ENCODE measurements at places on chromosomes 13 and 19.
A peak's percentile ranks its signal among the peaks of the same experiment; 100 is the strongest.

- DNase-seq, result no peak
Observed at GRCh38 chr19:892243-892893, 619 bp downstream of the MED16 start.

DNA sequence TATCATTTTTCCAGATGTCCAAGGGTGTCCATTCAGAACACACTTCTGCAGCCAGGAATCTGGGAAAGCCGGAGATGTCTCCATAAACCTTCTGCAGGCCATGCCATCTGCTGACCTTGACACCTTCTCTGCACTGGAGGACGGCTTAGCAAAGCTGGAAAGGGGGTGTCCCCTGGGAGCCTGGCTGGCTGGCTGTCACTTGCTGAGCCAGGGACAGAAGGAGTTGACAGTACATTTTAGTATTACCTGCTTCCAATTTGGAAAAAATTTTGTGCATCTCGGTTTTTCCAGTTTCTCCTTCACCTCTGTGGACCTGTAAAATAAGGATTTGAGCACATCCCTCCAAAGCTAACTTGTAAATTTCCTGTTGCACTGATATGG lies 8.1 kb upstream of the CHST8 start:
- no peak for DNase-seq

GRCh38 chr13:46542833-46543232 lies 10.1 kb upstream of the LRCH1 start:
- DNase-seq, result no peak

DNA sequence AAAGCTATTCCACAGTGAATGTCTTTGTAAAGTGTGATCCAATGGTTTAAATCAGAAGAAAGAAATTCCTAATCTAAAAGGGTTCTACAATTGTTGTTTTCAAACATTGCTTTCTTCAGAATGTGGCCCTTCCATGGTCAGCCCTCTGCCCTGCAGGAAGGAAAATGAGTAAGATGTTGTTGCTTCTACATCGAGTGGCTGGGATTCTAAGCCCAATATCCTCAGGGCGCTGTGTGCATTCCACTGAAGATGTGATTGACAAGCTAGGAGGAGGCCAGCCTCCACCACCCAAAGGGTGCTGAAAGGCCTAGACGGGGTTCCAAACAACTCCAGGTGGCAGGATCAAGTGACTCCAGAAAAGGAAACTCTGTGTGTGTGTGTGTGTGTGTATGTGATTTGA lies 316.9 kb upstream of the TSHZ3 start:
- DNase-seq, result no peak

DNA sequence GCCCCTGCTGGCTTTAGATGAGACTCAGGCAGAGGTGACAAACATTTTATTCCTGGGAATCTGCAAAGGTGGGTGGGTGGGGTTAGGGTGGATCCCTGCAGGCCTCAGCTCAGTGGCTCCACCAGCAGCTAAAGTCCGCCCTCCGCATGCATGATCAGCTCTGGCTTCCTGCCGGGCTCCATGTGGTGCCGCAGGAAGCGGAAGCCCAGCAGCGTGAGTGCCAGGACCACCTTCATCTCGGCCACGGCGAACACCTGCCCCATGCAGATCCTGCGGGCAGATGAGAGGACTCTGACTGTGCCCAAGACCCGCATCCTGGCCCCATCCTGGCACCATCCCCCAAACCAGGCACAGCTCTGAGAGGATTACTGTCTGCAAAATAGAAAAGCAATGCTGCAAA lies 26.3 kb downstream of the CYP4F2 start:
- DNase-seq, result no peak

DNA sequence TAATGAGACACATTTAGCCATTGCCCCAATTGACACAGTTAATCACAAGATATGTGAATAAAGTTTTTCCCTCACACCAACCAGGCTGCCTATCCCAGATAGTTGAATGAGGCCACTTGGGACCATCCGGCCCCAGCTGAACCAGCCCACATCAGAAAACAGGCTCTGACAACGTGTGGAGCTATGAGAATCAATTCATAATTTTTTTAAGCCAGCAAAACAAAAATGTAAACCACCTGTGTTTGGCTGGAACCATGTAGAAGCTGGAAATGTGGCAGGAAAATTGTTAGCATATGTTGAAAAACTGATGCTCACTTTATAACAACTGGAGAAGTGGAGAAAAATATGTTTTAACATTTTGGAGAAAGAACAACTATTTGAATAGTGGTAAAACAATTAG lies 1161.3 kb downstream of the SLITRK1 start:
- DNase-seq, result no peak

- no peak for DNase-seq
Observed at GRCh38 chr19:49514151-49514550, 1.7 kb downstream of the FCGRT start.

GRCh38 chr19:3923096-3923758 lies 9.6 kb upstream of the NMRK2 start:
- DNase-seq, result no peak

DNA sequence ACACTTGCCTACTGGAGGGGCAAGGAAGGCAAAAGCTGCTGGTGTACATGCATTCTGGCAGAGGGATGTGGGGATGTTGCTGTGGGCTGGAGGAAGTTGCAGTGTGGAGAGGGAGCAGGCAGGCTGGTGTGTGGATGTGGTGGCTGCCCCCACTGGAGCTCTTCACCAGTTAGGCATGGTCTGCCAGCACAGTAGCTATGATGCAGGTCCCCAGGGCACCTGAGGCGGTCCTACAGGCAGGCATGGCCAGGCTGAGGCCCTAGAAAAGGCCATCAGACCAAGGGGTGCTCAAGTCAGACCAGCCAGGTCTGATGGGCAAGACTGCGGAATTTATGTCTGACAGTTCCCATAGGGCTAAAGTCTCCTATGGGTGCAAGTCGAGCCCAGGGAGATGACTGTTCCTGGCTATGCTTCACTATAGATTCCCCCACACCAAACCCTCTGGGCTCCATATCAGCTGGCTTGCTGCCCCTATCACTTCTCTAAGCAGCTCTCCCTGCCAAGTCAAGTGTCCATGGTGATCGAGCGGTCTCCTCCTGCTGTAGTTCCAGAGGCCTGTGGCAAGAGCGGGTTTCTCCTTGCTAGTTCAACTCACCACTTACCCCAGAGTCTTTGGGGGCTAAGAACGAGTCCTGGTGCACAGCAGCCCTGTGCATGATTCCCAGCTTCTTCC lies 473.1 kb downstream of the TDRD3 start:
- no peak for DNase-seq

DNA sequence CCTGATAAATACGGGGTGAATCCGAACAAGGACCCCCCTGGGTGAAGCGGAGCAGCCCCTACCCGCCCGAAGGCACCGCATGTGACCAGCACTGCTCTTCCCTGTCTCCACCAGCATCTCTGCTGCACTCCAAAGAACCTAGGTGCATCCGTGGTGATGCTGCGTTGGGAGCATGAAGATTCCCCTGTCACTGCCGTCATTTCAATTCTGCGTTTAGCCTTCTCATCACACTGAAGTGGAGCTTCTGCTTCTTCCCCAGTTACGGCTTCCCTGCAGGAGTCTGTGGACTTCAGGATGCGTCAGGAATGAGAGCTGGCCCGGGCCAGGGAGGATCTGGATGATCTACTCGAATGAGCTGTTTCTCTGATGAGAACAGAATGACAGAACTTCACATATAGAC lies 47.9 kb downstream of the SPACA7 start:
- DNase-seq, result no peak

GRCh38 chr13:35603593-35604285 lies 127.2 kb upstream of the MAB21L1 start:
- DNase-seq, result no peak

- DNase-seq, result no peak
Observed at GRCh38 chr13:98485561-98485960, 91.3 kb downstream of the STK24 start.

GRCh38 chr13:64088491-64088890 lies 2672.8 kb upstream of the PCDH20 start:
- DNase-seq, result no peak

DNA sequence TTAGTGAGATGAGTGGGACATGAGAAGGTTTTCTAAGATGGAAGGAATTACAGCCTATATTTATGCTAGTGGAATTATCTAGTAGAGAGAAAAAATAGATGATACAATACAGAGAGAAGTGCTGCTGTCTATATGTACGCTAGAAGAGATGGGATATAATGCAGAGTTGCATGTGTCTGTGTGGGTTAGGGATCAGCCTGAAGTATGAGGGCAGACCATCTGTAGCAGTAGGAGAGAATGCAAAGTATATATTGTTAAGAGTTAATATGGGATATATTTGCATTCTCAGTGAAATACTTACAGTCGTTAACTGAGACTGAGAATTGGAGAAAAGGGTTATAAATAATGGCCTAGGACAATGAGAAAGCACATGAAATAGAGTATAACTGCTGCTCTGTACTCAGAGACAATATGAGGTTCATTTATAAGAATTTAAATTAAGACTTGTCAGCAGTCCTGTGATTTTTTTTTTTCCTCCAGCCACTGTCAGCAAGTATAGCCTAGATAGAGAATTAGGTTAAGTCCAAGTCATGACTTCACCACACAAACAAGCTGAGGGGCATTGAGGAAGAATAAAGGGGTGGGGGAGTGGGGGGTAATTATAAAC lies 77.8 kb downstream of the SLITRK1 start:
- no peak for DNase-seq

- no peak for DNase-seq
Observed at GRCh38 chr13:43268632-43269031, 245.2 kb downstream of the DNAJC15 start.

DNA sequence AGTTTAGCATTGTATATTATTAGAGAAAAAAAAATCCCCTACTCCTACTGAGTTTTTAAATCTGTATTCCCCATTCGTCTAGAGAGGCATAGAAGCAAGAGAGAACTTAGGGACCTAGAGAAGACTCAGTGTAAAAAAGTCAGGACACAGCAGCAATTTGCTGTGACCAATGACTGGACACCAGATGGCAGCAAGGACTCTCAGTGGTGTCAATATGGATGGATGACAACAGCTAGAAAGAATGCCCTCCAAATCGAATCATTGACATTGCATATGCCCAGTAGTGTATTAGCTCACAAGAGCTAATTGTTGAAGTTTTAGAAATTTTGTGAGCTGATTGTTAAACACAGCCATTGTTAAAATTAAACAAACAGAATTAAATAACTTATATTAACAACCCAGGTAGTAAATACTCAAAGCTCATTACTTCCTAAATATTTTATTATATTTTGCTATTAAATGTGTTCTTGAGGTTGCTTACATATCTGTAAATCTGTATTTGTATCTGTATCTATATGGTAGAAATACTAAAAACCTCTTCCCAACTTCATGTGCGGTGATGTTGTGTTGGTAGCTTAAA lies 43.9 kb downstream of the SIAH3 start:
- DNase-seq, result peak; percentile 6

- peak; percentile 40 for DNase-seq
Observed at GRCh38 chr19:47351548-47351947, 2.4 kb downstream of the DHX34 start.

- no peak for DNase-seq
Observed at GRCh38 chr13:84137292-84137691, 255.0 kb upstream of the SLITRK1 start.

DNA sequence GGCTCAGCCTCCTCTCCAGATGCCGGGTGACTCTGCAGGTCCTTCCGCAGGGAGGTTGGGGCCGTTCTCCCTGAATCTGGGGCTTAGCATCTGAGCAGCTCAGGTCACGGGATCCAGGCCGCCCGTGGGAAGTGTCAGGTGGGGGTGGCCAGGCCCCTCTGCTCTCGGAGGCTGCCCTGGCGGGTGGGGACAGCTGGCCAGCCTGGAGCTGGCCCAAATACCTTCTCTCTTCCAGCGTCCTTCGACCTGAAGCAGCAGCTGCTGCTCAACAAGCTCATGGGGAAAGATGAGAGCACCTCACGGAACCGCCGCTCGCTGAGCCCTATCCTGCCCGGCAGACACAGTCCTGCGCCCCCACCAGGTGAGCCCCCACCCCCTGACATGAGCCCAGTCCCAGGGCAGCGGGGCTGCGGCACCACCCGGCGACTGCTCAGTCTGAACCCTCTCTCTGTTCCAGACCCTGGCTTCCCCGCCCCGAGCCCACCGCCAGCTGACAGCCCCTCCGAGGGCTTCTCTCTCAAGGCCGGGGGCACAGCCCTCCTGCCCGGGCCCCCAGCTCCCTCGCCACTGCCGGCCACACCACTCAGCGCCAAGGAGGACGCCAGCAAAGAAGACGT lies 19.1 kb downstream of the PEX11G start:
- DNase-seq, result no peak

DNA sequence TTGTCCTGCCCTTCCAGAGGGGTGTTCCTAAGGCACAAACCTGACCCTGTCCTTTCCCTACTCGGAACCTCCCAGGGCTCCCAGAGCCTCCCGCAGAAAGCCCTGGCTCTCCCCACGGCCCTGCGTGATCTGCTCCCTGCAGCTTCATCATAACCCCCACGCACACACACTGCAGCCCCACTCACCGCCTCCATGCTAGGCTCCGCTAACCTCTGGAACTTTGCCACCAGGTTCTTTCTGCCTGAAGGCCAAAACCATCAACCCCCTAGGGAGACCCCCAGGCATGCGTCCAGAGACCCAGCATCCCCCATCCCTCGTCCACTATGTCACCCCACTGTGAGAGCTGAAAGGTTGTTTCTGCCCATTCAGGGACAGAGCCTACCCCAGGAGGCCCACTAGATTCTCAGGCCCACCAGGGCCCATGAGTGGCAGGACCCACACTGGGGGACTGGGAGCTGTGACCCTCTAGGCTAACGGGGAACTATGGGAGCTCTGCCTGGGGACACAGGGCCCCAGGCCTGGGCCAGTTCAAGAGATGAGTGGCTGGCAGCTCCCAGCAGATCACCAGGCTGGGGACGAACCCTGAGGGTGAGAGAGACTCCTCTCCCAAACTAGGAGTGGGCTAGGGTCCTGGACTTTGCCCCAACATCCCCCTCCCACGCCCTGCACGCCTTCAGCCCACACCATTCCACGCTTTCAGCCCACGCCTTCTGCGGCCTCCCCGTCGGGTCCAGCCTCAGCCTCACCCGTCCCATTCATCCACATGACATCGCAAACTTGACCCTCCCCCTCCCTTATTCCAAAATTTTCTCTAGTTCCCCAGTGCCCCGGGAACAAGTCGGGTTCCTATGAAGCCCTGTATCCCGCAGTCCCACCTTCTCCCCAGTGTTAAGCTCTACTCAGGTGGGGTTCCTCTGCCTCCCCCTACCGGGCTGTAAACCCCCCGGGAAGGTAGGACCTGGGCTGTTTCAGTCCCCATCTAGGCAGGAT lies 33.2 kb upstream of the PNMA8B start:
- DNase-seq, result no peak

- DNase-seq, result no peak
Observed at GRCh38 chr13:40483601-40484000, 182.8 kb downstream of the FOXO1 start.

DNA sequence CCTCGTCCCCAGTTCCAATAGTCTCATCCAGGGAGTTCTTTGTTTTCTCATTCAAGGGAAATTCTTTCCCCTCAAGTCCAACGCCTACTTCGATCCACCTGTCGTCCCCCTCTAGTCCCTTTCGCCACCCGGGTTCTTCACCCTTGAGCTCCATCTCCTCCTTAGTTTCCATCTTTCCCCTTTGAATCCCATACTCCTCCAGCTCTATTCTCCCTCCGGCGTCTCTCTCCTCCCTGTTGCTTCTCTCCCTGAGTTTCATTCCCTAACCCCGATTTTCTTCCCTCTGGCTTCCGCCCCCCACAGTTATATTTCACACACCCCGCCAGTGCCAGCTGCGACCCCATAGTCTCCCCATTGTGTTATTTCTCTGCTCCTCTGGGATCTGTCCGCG lies 628 bp upstream of the SLC17A7 start:
- no peak for DNase-seq

Data from SW 1271 (cell line).